ENCODE measurements at places on chromosomes 3 and 15.

DNA sequence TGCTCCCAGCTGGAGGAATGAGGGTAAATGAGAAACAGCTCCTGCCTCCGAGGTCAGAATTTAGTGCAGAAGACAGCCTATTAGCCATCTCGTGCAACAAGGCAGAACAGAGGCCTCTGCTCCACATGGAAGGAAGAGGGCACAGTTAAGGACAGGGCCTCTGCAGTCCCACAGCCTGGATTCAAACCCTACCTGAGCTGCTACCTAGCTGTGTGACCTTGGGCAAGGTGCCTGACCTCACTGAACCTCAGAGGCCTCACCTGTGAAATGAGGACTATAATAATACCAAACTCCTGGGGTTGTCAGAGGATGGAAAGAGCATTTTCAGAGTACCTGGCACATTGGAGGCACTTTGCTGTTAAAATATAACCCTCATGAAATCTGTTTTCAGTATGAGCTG is 285.7 kb upstream of the CTNNB1 start:
- no peak for DNase-seq

DNA sequence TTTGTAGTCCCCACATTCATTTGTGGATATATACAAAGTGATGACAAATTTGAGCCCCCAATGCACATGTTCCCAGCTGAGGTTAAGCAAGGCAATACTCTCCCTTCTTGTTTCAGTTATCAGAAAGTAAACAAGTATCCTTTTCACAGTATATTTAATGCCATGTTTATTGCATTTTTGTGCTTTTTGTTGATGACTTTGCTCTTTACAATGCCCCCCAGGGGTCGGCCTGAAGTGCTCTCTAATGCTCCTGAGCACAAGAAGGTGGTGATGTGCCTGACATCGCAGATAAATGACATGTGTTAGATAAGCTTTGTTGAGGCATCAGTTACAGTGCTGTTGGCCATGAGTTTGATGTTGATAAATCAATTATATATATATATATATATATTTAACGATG is 57.7 kb upstream of the THSD4 start:
- DNase-seq: no peak

DNA sequence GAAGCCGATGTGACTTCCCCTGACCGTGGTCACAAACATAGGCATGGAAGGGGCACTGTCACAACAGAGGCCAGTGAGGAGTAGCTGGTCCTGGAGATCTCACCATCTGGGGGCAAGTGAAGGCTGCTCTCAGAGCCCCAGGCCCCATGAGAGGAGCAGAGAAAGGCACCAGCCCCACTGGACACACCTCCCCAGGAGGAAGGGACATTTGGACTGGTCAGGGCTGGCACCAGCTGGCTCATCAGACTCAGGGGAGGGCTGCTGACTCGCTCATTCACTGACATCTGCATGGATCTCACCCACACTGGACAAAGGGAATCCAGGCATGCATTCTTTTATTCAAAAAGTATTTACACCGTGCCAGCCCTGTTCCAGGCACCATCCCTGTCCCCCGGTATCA is 26.8 kb downstream of the ESYT3 start:
- no peak for DNase-seq

DNA sequence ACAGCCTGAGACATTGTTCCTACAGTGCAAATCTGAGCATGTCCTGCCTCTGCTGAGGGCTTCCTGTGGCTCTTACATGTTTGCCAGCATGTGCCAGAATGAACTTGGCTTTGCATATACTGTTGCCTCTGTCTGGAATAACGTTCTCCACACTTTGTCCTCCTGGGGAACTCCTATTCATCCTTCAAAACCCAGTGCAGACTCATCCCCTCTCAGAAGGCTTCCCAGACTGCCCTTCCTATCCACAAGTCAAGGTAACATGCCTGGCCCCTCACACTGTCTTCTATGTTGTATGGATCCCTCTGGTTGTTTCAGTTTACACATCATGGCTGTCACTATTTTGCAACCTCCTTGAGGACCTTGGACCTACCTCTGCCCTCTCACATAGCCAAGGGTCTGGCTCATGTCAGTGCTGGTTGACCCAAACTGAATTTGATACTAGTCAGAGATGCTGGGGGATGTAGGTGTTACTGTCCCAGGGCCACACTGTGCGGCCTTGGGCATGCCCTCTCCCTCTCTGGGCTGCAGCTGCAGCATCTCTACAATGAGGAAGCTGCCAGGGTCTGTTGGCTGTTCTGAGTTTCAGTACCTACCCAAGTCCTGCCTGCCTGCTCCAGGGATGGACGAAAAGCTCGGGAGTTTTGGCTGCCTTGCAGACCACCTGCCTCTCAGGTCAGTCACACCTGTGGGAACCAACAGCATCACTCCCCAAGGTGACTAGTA is 29.0 kb upstream of the TSPAN3 start:
- no peak for DNase-seq

DNA sequence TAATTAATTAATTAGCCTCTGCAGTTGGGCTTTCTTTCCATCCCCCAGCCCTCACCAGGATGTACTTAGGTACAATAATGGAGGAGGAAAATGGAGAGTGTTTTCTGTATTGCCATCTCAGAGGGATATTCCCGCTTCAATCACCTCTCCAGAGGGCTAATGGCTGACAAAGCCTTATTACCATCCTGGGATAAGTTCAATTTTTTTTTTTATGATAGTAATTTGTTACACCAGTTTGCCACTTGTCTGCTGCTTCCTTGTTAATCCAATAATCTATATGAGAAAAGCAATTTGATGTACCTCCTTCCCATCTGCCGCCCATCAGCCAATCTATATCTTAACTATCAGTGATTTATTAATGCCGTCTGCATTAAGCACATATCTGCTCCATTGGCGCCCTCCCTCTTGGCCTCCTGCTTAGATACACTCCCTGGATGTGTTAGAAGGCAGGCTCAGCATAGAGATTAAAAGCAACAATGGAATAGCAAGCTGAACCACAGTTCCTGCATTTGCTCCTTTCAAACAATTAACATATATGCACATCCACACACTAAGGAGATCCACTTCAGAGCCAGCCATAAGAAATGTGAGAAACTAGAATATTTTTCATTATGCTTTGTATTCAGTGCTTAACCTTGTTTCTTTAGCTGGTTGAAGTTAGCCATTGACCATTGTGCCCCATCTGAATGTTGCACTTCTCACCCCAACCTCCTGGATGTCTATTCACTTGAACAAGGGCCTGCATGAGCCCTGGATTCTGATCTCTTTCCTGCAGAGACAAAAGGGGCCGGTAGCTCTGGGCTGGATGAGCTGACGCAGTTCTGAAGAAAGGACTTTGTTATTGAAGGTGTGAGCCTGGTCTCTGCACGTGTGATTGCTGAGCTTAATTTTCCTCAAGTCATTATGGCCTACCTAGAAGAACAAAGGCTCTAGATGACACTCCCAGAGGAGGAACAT is 237.3 kb upstream of the GAP43 start:
- no peak for DNase-seq

DNA sequence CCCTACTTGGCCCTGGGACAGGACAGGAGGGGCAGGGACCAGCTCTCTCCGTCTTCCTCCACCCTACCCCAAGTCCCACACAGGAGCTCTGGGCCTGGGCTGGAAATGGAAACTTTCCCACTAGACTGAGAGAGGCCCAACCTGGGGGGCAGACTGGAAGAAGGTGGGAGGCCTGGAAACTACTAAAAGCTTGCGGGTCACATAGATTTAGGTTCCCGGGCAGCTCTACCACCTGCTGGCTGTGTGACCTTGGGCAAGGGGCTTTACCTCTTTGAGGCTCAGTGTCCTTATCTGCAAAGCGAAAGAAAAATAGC is 49.9 kb upstream of the CCDC174 start:
- DNase-seq: no peak

- no peak for DNase-seq
Measured at GRCh38 chr3:115018694-115019093, 128.4 kb downstream of the ZBTB20 start.

DNA sequence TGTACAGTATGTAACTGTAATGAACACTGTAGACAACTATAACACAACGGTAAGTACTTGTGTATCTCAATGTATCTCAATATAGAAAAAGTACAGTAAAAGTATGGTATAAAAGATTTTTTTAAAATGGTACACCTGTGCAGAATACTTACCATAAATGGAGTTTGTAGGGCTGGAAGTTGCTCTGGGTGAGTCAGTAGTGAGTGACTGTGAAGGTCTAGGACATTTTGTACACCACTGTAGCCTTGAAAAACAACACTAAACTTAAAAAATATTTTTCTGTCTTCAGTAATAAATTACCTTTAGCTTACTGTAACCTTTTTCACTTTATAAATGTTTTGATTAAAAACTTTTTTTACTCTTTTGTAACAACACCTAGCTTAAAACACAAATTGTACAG is 142.9 kb downstream of the ATG7 start:
- no peak for DNase-seq

Data from inflammatory macrophage (primary cell).